Activated T-helper 2 cell treated with anti-CD3 and anti-CD28 coated beads, Interferon-gamma antibody, Interleukin-2, Interleukin-4, amounts not matched to agents 10 μg/mL and 5 μg/mL and 100 μg/mL, durations not matched to agents 14 hours and 24 hours and 36 hours (primary cell): ENCODE measurements at places on chromosomes 2 and 18. TPM values are rescaled to one million over a fixed set of nuclear protein-coding genes. Genes with fewer than 3 reads are reported as not detected.

Gene TMEM18
- total RNA-seq, result 24.1 and 26.3 TPM in 2 replicates

DNA sequence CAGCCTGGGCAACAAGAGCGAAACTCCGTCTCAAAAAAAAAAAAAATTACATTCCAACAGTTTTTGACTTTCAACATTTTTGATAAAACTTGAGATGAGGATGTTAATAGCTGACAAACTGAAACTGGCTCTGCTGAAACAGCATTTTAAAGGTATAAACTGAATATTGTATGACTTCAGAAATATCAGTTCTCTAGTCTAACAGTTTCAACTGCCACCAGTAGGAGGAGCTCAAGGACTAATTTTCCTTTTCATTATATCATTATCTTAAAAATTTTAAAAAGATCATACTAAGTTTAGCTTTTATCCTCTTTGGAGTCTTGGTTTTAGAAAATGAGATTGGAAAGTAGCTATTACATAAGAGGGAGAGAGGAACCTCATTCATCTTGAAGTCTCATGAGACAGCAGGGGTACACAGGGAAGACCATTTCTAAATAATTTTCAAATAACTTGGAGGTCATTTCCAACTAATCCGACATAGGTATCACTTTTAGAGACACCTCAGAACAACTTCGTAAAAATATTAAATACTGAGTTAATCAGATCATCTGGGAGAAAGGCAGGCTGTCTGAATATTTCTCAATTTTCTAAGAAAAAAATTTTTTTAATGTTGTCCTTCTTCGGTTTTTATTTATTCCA is 37.6 kb upstream of the MCM6 start:
- no peak for DNase-seq

DNA sequence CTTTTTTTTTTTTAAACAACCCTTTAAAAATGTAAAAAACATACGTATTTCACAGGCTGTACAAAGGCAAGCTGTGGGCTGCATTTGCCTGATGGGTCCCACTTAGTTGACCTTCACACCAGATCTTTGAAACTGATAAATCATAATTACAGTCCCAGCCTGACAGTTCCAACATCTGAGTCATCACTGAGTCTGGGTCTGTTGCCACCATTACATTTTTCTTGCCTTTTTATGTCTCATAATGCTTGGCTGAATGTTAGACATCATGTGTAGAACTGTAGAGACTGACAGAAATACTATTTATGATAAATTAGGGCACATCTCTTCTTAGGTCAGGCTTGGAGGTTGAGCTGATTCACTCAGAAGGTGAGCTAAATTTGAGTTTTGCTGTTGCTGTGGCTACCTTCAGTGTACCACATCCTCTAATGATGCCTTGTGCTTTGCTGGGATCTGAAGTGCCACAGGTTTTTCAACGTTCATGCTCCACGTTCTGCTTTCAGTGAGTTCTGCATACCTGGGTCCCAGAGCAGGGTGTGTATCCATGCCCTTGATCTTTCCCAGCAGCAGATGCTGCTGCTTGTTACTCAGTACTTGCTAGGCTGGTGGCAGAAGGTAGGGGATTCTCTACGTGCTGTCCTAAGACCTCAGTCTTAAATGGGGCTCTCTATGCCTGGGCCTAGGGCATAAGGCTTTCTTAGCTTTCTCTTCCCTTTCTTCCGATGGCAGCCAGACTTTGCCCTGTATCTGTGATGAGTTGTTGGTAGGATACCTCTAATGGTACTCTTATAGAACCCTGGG is 160.6 kb upstream of the SMAD7 start:
- DNase-seq, result no peak

DNA sequence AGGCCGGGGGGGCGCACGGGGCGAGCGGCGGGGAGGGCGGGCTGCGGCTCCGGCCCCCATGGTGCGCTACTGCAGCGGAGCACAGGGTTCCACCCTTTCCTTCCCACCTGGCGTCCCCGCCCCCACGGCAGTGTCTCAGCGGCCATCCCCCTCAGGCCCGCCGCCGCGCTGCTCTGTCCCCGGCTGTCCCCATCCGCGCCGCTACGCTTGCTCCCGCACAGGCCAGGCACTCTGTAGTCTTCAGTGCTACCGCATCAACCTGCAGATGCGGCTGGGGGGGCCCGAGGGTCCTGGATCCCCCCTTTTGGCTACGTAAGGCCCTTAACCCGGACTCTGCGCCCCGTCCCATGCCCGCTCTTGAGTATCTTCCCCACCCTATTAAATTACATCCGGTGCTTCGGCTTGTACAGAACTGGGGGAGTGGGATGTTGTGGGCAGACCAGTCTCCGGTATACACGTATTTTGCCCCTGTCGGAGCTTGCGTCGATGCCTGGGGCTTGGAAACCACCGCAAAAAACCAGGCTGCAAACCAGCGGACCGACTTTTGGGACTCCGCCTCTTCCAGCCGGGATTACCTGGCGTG is 598 bp upstream of the WBP1 start:
- DNase-seq, result peak; percentile 80

DNA sequence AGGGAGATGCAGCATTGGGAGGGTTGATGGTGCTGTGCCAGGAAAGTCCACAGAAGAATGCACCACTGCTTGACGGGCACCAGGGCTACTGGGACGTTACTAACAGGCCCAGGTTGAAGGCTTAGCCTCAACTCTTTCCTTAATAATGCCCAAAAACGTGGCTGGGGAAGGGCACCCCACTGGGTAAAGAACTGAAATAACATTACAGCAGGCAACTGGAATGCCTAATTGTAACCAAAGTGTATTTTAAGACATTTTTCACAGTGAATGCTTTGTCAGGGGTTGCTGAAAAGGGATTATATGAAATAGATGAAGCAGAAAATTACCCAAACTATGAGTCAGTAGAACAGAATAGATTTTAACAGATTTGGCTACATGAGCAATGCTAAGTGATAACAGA is 191.3 kb downstream of the CMPK2 start:
- no peak for DNase-seq
